ENCODE measurements at places on chromosomes 11 and 22.

DNA sequence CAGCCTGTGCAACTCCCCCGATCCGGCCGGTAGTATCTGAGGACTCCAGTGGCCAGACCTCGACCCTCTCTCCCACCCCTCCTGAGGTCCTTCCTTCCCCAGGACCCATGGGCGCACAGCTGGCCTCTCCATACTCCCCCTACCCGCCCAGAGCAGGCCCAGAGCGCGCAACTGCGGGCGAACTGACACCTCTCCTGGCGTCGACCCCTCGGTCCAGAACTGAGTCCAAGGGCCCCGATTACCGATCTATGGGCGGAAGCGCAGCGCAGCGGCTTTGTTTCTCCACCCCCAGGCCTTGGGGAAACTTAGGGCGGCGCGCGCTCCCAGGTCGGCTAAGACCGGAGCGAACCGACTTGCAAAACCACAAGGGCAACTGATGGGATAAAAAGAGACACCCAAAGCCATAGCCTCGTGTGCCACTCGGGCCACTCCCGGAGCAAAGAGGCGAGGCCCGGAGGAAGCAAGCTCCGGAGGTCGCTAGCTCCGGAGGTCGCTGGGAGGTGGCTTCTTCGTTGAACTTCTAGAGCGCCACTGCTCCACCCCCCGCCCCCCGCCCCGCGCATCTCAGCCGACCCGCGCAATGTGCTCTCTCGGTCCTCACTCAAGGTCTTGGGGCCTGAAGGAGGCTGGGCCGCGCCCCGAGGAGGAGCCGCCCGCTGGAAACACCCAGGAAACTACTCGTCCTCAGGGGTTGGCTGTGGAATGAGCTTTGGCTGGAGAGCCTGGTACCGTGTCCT lies 9.8 kb upstream of the ALX4 start:
- DNase-seq: no peak

- DNase-seq: no peak
Measured at GRCh38 chr11:130772266-130773227, 143.7 kb downstream of the SNX19 start.

GRCh38 chr11:84763931-84764330 lies 863.2 kb downstream of the DLG2 start:
- no peak for DNase-seq

GRCh38 chr22:45972091-45972888 lies 4.7 kb downstream of the WNT7B start:
- no peak for DNase-seq

DNA sequence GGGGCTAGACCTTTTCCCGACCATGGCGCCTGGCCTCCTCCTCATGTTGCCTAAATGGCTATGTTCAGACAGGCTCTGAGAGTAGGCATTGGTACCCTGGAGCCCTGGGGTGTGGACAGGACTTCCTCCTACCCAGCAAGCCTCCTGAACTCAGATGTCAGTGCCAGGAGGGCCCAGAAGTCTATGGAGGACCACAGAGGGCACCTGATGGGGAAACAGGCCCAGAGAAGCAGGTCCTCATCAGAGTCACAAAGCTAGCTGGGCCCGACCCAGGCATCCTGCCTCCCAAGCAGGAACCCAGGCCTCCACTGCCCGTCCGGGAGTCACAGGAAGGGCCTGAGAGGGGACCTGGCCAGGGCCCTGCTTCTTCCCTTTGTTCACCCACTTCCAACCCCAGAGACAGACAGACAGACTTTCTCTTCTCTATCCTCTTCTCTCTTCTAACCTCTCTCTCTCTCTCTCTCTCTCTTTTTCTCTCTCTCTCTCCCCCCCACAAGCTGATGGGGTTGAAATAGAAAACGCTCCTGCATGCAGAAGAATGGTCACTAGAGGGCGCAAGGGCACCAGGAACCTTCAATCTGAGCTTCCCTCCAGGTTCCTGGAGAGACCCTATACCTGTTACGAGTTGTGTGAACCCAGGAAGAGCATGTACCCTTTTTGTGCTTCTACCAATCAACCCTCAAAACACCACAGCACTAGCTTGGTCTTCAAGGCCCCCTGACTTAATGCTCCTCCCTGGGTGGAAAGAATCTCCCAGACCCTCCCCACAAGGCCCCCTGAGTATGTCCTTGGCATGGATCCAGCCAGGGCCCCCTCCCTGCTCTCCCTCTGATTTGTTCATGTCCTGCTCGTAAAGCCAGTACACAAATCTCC lies 27.1 kb downstream of the ARAP1 start:
- DNase-seq: peak; percentile 65

DNA sequence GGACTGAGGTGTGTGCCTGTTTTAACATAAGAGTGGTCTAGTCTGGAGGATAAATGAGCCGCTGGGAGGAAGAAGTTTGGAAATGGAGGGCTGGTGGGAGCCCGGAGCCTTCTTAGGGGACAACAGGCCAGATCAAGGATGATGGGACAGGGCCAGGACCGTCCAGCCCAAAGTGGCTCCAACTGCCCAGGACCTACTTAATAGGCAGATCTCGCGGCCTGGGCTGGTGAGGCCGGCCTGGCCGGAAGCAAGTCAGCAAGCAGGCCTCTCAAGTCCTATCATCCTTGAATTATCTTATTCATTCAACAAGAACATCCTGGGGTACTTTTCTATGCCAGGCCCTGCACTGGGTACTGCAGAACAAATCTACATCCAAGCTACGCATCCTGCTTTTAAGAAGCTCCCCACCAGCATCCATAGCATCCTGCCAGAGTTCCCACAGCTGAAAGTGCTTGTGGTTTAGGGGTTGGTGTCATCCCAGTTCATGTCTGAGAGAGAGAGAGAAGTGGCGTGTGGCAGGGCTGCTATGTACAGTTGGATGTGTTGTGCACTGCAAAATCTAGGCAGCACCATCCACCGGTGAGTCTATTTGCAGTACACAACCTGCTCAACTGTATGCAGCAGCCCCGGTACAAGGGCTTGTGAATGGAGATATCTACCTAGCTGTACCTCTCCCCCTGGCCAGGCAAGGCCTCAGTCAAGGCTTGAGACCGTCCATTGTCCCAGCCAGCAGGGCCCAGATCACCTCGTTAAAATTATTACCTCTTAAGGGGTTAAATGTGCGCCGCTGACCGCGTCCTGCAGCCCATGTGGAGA lies 82.1 kb downstream of the FBLN1 start:
- no peak for DNase-seq

- no peak for DNase-seq
Measured at GRCh38 chr22:36571991-36572390, 43.0 kb upstream of the EIF3D start.

DNA sequence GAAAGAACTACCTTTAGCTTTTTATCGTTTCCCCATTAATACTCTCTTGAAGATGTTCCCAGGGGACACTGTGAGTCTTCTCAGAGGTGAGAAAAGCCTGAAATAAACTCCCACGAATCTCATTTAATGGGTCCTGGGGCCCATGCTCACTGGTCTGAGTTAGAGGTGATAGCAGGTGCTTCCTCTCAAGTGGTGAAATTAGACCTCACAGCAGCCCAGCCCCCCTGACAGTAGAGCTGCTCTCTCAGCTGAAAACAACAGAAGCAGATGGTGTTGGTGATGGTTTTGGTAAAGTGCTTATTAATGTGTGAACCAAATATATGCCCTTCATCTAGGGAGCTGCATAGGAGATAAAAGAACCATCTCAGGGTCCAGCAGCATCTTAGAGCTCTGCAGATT lies 76.8 kb upstream of the VPREB1 start:
- DNase-seq: no peak

DNA sequence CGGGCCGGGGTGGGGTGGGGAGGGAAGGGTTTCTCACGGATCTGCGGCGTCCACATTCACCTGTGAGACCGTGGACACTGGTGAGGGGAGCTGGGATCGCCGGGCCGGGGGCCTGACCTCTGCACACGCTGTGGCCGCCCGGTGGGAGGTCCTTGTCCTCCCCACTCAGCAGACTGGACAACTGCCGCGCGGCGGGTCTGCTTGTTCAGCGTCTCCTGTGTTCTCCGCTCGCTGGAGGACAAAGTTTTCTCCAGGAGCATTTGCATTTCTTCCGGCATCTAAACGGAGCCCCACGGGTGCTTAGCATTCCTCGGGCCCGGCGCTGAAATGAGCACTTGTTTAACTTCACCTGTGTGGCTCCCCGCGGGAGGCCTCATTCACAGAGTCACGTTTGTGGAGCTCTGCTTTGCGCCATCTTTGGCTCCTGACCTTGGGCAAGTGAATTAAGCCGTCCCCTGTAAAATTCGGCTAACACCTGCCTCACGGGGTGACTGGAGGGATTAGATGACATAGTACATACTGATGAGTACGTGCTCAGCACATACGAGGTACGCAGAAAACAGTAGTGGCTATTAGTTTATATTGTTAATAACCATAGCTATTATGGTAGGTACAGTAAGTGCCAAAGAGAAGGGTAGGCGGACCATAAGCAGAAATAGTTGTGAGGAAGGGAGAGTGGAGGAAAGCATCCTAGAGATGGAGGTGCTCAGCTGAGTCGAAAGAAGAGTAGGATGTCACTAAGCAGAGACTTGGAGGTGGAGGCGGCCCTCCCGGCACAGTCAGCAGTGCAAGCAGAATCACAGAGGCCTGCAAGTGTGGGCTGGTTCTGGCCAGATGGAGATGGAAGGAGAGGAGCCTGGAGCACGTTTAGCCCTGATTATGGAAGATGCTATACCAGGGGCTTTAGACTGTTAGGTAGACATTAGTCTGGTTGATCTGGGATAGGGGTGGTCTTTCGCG lies 885 bp downstream of the TRMU start:
- DNase-seq: no peak

- no peak for DNase-seq
Measured at GRCh38 chr11:44741976-44742375, 15.2 kb downstream of the TSPAN18 start.

- no peak for DNase-seq
Measured at GRCh38 chr11:131644204-131644795, 273.9 kb downstream of the NTM start.

- no peak for DNase-seq
Measured at GRCh38 chr11:78312712-78313111, 104.9 kb downstream of the GAB2 start.

GRCh38 chr11:79425463-79425862 lies 15.4 kb downstream of the TENM4 start:
- no peak for DNase-seq

GRCh38 chr11:10379022-10379421 lies 74.1 kb downstream of the ADM start:
- DNase-seq: no peak

GRCh38 chr11:86664930-86665329 lies 7.5 kb downstream of the ME3 start:
- no peak for DNase-seq

DNA sequence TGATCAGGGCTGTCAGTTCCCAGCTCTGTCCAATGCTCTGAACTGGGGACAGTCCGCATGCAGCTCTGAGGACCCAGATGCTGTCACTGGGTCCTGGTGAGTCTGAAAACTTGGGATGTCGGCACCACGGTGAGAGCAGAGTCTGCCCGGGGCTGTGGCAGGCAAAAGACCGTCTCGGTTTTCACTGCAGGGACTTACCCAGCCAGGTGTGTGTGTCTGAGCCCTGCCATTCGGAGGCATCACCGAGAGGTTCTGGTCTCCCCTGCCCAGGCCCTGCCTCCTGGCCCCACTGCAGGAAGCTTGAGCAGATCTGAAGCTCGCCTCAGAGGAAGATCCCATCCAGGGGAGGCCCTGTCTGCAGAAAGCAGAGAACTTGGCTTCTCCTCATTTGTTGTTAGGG lies 5.2 kb downstream of the TP53AIP1 start:
- no peak for DNase-seq

DNA sequence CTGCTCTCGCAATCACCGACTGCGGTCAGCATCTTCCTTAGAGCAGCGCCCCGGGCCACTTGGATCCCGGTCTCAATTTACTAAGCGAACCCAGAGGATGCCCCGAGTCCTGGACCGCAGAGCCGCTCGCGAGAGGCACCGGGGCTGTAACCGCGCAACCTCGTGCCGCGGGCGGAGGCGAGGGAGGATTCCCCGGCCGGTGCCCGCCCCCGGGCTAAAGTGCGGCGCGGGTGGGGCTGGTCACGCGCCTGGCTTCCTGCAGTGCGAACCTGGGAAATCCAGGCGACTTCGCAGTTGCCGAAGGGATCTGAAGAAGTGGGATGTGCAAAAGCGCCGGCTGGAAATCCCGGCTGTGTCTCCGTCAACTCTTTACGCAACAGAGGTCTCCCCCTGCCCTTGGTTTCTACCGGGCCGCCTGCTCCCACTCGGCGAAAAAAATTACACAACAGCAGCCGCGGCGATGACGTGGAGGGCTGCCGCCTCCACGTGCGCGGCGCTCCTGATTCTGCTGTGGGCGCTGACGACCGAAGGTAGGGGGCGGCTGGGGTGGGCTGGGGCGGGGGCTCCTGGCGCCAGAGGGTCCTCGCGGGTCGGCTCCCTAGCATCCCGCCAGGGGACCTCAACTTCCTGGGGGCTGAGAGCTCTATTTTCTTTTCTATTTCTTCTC lies at the start of gene NCR3LG1:
TSS of gene NCR3LG1 (plus strand) at position 291 of the 667 bp plus-strand sequence. CDS start at position 461, 170 bp downstream.
- DNase-seq: no peak

DNA sequence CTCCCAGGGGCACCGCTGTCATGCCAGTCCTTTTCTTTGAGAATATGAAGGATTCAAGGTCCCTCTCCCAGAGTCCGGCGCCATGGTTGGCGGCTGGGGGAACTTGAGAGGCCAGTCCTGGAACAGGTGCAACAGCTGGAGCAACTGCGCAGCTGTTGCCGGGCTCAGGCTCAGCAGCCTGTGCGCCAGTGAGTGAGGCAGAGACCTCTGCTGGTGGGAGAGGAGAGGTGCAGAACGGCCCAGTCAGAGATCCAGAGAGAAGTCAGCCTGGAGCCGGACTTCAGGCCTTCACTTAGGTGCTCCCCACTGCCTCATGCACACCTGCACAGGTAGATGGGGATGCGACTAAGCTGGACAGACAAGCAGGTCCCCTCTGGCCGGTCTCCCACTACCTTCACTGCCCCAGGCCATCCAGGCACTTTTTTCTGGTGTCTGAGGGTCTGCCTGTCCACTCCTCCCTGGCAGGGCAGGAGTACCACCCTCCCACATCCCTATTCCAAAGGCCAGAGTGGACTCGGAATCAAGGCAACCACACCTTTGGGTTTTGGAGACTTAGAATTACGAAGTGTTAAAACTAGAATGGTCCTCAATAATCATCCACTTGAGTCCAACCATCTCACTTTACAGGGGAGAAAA lies 4.6 kb downstream of the CHRDL2 start:
- no peak for DNase-seq

DNA sequence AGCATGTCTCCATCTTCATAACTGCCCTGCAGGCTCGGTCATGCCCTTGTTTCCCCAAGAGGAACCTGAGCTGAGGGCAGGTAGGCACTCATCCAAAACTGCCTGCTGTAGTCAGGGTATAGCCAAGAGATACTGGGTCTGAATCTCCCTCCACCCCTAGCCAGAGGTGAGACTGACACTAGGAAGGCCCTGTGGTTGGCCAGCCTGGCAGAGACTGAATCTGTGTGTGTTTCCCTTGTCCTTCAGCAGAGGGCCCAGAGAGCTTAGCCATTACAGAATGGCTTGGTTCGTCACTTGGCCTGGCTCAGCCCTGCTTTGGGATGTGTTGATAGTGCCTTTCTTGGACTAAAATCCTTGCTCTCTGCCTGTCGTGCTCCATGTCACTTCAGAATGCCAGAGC lies 79.3 kb upstream of the SUSD2 start:
- no peak for DNase-seq

DNA sequence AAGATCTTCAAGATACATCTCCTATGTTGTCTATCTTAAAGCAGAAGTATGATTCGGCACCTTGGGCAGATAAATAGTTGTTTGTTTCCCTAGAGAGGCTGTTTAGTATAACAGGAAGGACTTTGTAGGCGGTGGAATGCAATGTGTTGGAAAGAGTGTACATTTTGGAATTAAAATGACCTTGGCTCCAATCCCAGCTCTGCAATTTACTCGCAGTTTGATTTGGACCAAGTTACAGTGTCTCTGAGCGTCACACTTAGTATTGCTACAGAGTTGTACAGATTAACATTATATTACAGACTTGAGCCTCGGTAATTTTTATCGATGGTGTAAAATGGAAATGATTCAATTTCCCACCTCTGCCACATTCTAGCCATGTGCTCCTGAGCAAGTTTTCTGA lies 265.3 kb downstream of the OPCML start:
- no peak for DNase-seq

Measured in stimulated activated CD4-positive, alpha-beta T cell treated with anti-CD3 and anti-CD28 coated beads, TNF-alpha, amount 100 ng/mL, for 1 hour (primary cell).